ENCODE measurements at places on chromosomes 12 and 14.

GRCh38 chr12:30985814-30986452 lies 59.4 kb downstream of the TSPAN11 start:
- no peak for DNase-seq

- DNase-seq, result no peak
Measured at GRCh38 chr14:72709916-72710611, 183.8 kb downstream of the DPF3 start.

GRCh38 chr14:65560340-65561027 lies 148.0 kb downstream of the FUT8 start:
- no peak for DNase-seq

DNA sequence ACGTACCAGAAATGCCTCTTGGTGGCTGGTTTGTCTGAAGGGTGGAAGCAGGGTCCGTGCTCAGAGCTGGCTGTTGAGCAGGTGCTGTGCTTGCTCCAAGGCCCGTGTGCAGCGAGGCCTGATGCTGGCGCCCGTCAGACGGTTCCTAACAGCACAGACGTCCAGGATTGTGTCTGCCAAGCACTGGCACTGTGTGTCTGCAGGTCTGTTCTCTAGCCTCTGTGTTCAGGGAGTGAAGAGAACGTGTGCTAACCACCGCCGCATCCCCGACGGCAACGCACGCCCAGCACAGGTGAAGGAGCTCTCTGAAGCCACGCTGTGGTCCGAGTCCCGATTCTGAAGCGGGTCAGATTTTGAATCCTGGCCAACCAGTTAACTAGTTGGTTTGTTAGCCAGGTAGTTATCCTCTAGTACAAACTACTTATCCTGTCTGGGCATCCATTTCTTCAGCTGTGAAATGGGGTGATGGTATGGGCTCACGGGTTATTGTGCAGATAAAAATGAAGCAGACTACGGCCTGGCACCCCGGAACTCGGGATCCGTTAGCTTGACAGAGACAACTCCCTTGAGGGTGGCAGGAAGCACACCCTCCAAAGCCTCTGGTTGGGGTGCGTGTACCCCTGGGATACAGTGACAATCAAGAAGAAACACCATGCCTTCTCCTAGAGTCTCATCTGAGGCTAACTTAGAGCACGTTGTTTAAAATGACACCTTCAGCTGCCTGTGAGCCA lies 18.6 kb upstream of the TDRD9 start:
- DNase-seq, result no peak

- peak; percentile 56 for DNase-seq
Measured at GRCh38 chr12:115000038-115000437, 316.1 kb upstream of the TBX3 start.

DNA sequence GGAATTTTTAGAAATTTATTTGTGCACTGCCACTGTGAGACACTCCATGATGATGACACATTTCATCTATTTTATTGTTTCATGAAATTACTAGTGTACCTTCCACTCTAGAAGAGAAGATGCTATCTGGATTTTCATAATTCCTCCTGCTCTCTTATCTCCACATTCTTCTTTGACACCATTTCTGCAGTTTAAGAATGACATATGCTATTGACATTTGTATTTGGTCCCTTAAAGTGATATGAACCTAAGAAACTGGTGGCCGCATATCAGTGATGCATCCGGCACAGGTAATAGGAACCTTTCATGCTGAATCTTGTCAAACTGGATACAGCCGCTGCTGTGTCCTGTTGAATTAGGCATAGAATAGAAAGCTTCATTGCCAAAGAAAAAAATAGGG lies 696.3 kb downstream of the TMEM121 start:
- DNase-seq, result no peak

DNA sequence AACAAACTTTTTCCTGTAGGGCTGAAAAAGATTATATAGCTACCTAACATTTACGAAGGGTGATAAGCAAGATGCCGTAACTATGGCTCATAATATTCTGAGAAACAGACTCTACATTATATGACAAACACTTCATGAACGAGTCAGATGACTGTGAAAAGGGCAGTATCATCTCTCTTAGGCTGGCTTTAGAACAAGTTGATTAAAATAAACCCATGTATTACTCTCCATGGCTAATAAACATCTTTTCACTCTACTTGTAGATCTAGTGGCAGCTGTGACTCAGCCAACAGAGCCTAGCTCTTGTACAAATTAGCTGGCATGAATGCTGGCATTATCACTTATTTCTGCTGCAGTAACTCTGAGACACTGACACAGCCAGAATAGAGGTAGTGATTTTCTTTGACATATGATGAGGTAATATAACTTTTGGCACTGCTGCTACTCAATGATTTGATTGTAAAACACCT lies 47.1 kb downstream of the SLC2A13 start:
- DNase-seq, result no peak

DNA sequence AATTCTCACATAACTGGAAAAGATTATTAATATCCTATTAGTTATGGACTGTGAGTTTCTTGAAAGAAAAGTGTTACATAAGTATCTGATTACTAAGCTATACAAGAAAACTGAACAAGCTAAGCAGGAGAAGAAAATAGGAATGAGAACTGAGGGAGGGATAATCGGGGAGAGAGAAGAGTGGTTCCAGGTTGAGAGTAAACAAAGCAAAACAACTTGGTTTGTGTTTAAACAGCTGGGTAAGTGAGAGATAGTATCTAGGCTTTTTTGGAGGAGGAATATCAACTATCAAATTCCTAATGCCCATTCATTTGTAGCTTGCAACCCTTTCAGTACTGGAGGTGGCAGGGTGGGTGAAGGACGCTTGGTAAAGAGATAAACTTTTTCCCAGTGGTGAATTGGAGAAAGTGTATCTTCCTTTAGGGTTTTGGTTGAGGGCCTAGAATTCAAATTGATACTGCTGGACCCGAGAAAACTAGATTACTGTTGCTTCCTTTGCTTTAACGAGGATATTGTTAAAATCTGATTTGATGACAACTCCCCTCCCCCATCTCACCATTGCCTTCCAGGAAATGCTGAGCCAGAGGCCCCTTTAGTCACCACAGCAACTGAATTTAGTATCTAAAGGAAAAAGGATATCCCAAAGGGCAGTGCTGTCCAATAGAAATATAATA lies 2.0 kb upstream of the SLC2A3 start:
- DNase-seq, result no peak

DNA sequence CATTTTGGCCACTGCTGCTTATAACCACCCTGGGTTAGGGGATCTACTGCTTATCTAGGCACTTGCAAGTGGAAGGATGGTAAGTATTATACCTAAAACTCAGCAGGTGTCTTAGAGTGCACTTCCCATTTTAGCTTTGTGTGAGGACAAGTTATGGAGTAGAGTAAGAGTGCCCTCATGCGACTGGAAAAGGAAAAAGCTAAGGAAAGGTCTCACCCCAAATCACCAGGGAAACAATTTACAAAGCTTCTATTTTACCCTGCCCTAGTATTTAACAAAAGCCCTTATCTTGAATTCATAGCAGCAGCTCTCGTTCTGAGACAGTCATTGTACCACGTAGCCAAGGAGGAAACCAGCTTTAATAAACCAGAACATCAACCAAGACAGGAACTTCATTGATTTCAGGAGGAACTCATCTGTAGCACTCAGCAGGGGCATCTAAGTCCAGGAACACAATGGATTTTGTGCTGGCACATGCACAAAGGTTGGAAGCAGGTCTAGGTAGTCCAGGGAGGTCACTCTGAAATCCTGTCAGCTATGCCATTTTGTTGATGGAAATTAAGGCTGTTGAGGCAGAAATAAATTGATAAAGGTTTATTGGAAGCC lies 2.9 kb downstream of the RDH12 start:
- DNase-seq, result peak; percentile 75

- DNase-seq, result peak; percentile 92
Measured at GRCh38 chr14:92507174-92507768, 6.3 kb upstream of the RIN3 start.

Measured in NCI-H187 treated with DMSO at 0.1 percent for 48 hours (cell line).